Spinal cord (tissue), 10 donors: ENCODE measurements at places on chromosomes 11 and 22. TPM values are rescaled to one million over a fixed set of nuclear protein-coding genes. Genes with fewer than 3 reads are reported as not detected.

TSGA10IP gene
- not detected for total RNA-seq

MS4A15 gene
- total RNA-seq: not detected

DUSP8 gene
- 2.9 TPM for total RNA-seq

MMP8 gene
- 14.5 TPM for total RNA-seq

- no peak for DNase-seq
Measured at GRCh38 chr11:45238724-45239123, 47.4 kb downstream of the SYT13 start.

GRCh38 chr11:19753451-19754106 is 40.9 kb downstream of the NAV2 start:
- no peak for DNase-seq

GRCh38 chr22:46068593-46069491 is 81.5 kb upstream of the PPARA start:
- peak; percentile 63 for DNase-seq

GRCh38 chr22:38733329-38733723 is 22.5 kb downstream of the SUN2 start:
- peak; percentile 72 for DNase-seq

DNA sequence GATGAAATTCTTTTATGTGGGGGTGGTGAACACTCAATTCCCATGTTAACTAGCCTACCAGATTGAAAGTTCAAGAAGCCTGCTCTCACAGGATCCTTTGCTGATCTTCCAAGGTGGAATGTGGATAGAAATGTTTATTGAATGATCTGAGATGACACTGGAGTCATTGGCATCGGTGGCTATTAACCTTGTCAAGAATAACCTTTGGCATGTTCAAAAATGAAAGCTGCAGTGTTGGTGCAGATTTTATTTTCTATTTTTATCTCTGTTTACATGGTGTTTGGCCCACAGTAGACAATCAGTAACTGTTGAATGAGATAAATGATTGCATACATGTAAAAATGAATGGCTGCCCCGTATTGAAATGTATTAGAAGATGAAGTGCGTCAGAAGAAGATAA is 19.0 kb downstream of the MCAM start:
- DNase-seq: no peak

DNA sequence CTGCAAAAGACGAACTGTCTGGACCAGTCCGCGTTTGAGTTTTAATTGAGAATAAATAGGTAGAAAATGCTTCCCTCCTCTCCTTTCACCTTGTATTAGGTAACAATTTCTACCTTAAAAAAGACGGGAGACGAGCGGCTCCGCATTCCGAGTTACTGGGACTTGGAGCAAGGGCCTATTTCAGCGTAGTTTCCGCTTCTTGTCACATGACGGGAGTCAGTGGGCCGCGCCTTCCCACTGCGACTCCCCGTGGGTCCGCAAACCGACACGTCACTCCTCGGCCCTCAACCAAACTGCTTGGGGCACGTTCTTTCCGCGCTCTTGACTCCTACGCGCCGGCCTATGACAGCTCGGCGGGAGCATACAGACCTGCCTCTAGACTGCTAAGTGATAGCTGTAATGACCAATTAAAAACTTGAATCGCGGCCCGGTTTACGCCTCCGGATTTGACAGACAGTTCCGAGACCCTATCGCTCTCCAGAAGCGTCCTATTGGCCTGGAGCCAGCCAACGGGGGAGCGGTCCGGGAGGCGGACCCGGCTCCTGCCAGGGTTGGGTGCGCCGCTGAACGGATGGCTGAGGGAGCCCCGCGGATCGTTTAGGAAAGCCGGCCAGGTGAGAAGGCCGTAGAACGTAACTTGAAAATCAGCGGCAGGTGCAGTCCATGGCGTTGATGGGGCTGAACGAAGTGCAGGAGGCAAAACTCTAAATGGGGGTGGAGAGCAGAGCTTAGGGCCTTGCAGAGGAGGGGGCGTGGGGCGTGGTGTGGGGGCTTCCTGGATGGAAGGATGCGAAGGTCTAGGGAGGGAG is at the start of gene STT3A:
Gene STT3A (plus strand): TSS at position 548 of the 809 bp plus-strand sequence. CDS start 3,064 bp downstream, outside the sequence.
- DNase-seq: peak; percentile 100

DNA sequence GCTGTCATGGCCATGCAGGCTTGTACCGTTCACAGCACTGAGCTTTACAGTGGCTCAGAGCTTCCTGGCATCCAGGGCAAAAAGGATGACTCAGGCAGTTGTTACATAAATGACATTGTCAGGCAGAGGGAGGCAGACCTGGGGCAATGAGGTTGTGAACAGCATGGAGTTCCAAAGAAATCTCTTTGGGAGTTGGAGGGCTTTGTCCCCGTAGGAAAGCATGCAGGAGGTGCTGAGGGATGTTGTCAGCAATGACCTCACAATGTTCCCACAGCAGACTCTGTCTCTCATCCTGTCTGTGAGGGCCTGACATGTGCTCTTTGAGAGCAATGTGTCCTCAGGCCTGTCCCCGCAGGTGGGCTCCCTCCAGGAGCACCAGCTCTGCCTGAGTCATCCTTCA is 25.9 kb upstream of the PDE2A start:
- DNase-seq: no peak

DNA sequence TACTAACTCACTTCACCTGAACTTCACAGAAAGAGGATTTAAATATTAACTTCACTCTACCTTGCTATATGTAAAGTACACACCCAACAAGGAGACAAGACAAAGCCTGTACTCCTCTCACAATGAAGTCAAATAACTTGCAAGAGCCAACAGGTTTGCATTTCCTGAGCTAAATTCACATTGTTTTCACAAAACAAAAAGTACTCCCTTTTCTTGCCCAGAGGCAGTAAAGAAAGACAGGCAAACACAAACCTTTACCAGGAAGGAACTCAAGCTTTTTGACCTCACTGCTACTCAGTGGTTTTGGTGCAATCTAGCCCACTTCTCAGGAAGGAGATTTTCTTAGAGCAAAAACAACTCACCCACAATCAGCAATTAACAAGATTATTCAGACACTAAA is 15.7 kb downstream of the USP28 start:
- DNase-seq: no peak

DNA sequence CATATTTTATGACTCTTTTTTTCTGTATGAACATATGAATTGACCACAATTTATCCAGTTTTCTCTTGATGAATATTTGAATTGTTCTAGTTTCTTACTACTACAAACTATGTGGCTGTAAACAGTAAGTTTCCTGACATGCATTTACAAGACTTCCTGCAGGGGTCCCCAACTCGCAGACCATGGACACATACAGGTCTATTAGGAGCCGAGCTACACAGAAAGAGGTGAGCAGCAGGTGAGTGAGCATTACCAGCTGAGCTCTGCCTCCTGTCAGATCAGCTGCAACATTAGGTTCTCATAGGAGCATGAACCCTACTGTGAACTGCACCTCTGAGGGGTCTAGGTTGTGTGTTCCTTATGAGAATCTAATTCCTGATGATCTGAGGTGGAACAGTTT is 379.4 kb downstream of the DYNC2H1 start:
- DNase-seq: no peak

GRCh38 chr11:79472819-79473529 is 32.1 kb upstream of the TENM4 start:
- no peak for DNase-seq

- no peak for DNase-seq
Measured at GRCh38 chr11:130156108-130157022, 3.2 kb upstream of the ST14 start.

DNA sequence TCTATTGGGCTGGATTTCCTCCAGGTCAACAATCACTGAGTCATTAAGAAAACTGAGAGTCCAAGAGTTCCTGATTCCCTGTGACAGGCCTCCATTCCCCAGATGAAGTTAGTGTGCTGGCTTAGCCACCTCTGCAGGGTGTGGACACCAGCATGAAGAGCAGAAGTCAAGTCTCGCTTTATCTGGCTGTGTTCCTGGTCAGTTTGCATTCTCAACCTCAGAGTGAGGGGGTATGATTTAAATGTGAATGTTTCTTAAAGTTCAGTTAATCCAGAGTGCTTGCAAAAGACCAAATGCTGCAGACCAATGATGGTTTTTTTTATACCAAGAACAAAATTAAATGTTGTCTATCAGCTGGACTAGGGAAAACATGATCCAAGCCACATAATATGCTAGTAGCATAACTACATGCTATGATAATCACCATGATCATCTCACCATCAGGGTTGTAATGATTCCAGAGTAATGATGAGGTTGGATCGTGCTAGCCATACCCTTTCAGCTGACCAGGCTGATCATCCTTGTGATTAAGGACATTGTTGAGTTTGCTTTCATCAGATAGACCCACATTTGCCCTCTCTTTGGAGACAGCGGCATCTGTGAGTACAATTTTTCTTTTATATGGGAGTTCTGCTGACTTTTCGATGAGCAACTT is 145.8 kb upstream of the ARHGAP20 start:
- DNase-seq: no peak

DNA sequence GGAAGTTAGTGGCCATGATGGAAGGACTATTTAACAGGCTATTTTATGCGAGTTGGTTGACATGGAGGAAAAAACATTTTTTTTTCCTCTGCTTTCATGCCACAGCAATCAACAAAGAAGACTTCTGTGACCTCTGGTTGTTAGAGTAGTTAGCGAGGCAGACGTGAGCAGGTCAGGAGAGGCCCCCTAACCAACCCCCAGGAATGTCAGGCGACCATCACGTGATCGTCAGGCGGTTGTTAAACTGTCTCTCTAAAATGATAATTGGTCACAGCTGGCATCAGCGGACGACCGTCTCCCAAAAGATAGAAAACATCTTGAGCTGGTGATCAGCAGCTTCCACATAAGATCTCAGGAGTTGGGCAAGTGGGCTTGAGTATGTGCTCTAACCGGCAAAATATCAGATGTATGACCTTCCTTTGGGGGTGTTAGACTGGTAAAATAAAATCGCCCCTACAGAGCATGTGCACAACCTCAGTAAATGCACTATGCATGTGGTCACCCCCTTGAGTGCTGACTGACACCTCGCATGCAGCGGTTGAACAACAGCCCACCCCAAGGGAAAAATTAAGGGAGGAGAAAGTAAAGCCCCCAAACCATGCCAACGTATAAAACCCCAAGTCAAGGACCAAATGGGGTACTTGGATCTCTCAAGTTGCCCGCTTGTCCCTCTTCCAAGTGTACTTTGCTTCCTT is 20.9 kb upstream of the NARS2 start:
- DNase-seq: no peak

GRCh38 chr22:41366323-41367029 is 15.3 kb upstream of the TEF start:
- DNase-seq: peak; percentile 85

DNA sequence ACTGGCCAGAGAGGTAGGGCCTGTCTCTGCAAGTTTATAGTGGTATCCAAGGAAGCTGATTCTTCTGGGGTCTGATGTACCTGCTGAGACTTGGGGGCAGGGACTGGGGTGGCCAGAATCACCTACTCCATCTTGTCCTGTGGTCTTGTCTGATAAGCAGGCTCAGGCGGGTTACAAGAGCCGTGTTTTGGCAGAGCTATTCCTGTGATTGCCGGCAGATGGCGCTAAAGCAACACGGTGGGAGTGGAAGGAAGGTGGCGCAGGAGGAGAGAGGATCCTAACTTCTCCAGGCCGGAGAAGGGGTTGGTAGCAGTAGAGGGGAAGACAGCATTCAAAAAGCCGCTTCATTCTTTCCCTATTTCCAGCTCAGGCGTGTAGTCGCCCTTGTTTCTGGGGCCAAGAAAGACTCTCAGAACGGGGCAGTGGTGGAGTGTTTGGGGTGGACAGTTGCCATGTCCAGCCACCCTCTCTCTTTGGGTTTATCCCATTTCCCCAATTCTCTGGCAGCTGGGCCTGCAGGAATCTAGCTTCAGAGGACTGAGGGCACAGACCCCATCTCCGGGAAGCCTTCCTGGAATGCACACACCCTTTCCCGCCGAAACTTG is 15.1 kb downstream of the CHRM1 start:
- DNase-seq: peak; percentile 79

GRCh38 chr11:33909150-33909549 is 17.3 kb upstream of the LMO2 start:
- DNase-seq: no peak

DNA sequence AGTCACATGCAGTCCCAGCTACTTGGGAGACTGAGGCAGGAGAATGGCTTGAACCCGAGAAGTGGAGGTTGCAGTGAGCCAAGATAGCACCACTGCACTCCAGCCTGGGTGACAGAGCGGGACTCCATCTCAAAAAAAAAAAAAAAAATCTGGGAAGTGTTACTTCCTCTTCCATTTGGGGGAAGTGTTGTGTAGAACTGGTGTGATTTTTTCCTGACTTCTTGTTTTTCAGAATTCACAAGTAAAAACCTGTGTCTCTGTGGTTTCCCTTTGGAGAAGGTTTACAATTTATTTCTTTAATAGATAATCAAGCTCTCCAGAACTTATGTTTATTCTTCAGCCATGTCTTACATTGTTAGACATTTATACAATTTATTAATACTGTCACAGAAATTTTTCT is 396.1 kb downstream of the BRD1 start:
- no peak for DNase-seq

DNA sequence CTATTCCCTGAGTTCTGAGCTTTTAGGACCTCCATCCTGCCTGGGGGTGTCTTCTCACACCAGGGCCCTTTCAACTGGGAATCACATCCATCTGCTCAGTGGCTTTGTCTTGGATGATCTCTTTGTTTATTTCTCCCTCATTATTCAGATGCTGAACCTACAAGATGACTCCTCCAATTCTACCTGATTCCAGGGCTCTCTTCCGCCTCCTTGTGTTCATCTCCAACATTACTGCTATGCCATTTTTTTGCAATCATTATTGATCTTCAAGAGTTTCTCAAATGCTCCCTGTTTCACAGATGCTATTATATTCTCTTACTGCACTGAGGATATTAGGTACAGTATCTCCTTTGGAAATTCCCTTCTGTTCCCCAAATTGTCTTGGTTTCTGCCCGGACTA is 307.7 kb downstream of the SHANK2 start:
- DNase-seq: no peak

- no peak for DNase-seq
Measured at GRCh38 chr11:26470992-26471391, 101.1 kb downstream of the MUC15 start.

GRCh38 chr11:19931771-19932369 is 219.2 kb downstream of the NAV2 start:
- DNase-seq: no peak

GRCh38 chr22:46472722-46473016 is 64.8 kb downstream of the CELSR1 start:
- no peak for DNase-seq

DNA sequence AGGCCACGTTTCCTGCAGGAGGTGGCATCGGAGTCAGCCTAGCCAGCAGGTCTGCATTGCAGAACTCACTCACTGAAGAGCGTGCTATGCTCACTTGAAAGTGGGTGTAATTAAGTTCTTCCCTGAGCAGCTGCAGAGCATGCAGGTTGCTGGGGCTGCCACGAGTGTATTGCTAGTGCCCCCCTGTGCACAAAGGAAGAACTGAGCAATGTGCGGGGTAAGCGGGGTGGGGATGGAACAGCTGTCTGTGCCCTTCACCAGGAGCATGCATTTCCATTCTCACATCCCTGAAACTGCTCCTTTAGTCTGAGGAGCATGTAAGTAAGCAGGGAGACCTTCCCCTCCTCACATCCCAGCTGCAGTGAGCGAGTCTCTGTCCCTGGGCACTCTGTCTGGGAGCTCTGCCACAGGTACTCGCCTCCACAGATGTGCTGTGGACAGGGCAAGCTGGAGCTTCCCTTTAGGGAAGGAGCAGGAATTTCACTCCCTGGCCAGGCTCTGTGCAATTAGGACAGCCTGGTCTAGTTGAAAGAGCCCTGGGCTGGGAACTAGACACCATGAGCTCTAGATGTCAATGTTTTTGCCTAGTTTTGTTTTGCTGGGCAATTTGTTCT is 1031.8 kb downstream of the NTM start:
- DNase-seq: peak; percentile 95

GRCh38 chr11:120170741-120171261 is 32.9 kb upstream of the TRIM29 start:
- DNase-seq: no peak
